Stimulated activated CD4-positive, alpha-beta T cell treated with anti-CD3 and anti-CD28 coated beads, Interleukin-15, amount 100 ng/mL, for 24 hours (primary cell): ENCODE measurements at places on chromosomes 5 and 9.
A peak's percentile ranks its signal among the peaks of the same experiment; 100 is the strongest.

DNA sequence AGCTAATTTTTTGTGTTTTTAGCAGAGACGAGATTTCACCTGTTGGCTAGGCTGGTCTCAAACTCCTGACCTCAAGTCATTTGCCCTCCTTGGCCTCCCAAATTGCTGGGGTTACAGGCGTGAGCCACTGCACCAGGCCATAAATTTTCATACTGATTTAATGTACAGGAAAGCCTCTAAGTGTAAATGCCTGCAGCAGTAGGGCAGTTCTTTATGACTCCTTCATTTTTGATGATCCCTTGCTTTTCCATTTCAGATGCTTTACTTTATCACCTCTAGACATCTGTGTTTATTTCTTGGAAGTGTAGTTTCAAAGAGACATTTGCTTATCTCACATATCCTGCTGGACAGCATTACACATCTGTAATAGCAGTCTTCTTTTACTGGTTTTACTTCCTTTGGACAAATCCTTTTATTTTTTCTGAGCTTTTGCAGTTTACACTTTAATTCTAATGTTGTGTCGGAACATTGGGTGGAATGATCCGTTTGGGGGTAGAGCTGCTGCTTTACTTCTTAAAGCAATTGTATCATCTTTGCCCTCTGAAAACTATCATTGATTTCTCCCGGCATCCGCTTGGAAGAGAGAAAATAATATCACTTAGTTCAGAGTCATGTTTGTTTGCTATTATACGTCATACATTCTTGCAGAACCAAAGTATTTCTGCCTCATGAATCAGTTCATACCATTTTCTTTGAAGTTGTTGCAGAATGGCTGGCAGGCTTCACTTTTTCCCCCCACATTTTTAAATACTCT is 36.0 kb downstream of the SCGB3A1 start:
- no peak for DNase-seq

- peak; percentile 65 for DNase-seq
Measured at GRCh38 chr9:131394464-131395156, 724 bp downstream of the PRRC2B start.

DNA sequence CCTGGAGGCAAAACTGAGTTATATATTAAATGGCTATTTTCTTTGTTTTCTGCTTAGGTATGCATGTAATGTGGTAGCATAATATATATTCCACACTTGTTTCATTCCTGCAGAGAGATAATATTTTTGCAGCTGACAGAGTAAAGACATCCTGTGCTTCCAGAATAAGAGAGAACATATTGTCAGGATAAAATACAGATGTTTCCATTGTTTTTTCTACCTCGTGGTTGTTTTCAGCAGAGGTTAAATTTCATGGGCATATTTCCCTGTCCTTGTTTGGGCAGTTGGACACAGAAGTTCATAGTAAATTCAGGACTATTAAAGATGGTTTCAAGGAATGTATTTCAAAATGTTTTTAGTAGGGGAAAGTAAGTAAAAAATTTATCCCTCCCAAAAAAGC is 47.6 kb upstream of the MEGF10 start:
- no peak for DNase-seq

GRCh38 chr5:178671602-178672144 is 44.8 kb upstream of the CLK4 start:
- no peak for DNase-seq

DNA sequence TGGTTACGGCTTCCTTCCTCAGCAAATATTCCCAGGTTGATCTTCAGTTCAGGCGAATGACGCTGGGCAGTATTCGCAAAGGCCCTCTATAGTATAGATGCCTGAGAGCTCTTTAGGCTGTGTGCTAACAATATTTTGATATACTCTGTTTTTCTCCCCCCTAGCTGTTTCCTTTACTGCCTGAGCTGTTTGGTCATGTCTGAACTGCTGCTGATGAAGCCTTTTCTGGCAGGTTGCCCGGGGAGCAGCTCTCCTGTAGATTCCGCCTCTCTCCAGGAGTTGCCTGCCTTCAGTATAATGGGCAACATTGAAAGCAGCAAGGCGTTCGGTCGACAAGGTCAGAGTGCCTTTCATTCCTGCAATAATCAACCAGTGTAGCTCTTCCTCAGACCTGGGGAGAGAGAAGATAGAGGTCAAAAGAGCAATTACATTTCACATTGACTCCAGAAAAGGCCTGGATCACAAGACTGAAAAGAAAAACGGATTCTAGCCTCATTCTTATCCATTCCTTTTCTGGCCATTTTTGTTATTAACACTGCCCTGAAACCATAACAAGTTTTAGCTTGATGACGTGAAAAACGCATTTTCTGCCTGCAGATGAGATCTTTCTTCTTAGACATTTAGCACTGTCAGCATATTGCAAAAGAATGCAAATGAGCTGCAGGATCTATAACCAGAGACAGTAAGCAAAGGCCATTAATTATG is 60.1 kb upstream of the ZNF608 start:
- no peak for DNase-seq

- DNase-seq: no peak
Measured at GRCh38 chr5:136058039-136058971, 29.5 kb downstream of the TGFBI start.

- peak; percentile 61 for DNase-seq
Measured at GRCh38 chr5:155616779-155617392, 603.3 kb downstream of the KIF4B start.

DNA sequence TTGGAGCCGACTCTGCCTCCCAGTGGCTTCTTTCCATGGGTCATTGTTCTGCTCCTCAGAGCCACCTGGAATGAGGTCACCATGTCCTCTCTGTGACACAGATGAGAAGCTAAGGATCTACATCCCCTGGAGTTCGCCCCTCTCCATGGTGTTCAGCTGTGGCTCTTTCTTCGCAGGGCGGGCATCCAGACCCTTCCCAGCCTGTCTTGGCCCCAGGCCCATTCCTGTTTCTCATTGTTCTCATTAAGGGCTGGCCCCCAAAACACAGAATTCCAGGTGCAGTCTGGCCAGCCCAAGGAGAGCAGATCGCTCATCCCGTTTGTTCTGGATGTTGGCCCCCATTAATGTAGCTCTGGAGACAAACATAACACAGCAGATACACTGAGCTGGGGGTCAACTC is 66.4 kb upstream of the COL15A1 start:
- DNase-seq: no peak

- DNase-seq: no peak
Measured at GRCh38 chr9:33850267-33850629, 33.3 kb downstream of the UBE2R2 start.

DNA sequence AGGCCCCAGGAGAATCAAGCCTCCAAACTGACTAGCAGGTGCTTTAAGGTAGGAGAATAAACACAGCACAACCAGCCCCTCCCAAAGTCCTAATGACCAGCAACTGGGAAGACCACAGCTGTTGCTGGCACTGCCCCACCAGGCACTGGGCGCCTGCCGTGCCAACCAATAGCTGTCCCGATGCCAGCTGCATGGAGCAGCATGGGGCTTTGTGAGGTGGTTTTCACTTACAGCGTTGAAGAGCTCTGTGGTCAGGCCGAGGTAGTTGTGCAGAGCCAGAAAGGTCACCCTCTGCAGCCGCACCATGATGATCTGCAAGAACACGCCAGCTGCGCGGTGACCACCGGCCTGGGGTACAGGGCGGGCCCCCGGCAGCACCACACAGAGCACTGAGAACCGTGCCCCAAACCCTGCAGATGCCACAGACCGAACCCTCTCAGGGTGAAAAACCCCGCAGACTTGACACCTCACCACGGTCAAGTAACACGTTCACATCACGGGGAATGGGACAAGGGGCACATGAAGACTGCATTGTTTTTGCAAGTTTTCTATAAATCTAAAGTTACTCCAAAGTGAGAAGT is 28.7 kb downstream of the PNPLA7 start:
- DNase-seq: no peak

GRCh38 chr9:12274577-12274976 is 418.6 kb upstream of the TYRP1 start:
- DNase-seq: no peak

DNA sequence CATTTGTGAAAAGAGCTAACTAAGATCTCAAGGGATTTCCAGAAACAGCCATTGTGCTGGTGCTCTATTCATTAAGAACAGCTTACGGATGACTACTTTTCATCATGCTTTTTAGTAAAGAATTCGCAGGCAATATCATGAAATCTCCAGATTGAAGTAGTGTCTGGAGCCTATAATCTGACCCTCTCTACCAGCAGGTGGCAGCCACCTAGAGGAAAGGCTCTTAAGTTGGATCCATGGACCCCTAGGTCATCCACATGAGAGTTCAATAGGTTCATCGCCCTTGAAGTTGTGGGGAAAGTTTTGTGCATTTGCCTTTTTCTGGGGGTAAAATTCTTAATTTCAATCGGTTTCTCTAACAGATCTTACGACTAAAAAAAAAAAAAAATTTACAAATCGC is 82.3 kb downstream of the SLC1A3 start:
- DNase-seq: peak; percentile 29

GRCh38 chr5:157519579-157520253 is 55.9 kb downstream of the ADAM19 start:
- DNase-seq: no peak

DNA sequence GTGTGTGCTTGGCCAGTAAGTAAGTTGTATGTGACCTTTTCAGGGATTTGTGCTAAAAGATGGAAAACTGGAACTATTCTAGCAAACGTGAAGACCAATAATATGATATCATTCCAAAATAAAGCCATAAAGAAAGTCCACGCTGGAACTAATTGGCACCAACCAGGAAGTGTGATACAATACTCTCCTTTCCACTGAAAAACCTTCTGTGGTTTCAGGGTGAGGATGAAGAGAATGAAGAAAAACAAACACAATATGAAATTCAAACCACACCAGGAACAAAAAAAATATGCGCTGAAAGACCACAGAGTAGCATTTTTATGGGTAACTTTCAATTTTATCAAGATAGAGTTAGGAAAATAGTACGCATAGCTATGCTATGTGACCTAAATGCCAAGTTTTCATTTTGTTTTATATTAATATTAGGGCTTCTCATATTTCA is 105.8 kb downstream of the EFNA5 start:
- no peak for DNase-seq

GRCh38 chr5:45687701-45688100 is 8.5 kb downstream of the HCN1 start:
- DNase-seq: no peak

- DNase-seq: peak; percentile 57
Measured at GRCh38 chr9:93183663-93184431, at the start of gene WNK2. Gene WNK2, plus strand, starts transcription at chr9:93184139. Its CDS starts 791 bp downstream, at chr9:93184930.

GRCh38 chr9:35690294-35690613 is 529 bp upstream of the TPM2 start:
- DNase-seq: no peak

GRCh38 chr9:706606-707459 is 134.7 kb upstream of the DMRT1 start:
- DNase-seq: peak; percentile 58

DNA sequence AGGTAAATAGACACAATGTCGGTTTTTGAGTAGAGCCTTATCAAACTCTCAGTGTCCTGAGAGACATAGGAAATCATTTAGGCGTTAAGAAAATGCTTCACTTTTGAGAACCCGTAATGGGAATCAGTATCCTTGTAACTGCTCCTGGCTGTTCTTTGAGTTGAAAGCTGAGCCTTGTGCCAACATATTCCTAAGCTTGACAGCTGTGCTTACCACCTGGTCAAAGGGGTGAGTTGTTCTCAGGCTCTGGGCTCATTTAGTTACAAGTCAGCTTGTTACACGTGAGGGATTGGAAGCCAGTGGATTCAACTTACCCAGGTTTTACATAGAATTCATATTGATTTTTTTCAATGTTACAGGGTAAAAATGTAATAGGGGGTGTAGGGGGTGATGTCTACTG is 145.9 kb downstream of the GABRB2 start:
- no peak for DNase-seq

GRCh38 chr5:171953860-171954701 is 52.4 kb downstream of the FBXW11 start:
- DNase-seq: no peak

DNA sequence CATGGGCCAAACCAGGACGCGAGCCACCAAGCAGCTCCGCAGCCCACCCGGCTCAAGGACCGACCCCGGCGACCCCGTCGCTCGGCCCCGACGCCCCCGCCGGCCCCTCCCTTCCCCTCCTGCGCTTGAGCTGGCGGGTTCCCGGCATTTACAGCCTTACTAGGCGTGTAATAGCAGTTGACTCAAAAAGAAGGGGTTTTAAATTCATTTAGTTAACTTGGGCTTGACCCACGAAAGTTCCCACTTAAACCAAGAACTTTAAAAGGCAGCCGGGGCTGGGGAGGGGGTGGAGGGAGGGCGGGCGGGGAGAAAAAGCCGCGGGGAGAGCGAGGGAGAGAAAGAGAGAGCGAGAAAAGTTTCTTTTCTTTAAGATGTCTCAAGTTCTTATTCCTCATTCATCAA is 636 bp downstream of the PRDM12 start:
- no peak for DNase-seq

DNA sequence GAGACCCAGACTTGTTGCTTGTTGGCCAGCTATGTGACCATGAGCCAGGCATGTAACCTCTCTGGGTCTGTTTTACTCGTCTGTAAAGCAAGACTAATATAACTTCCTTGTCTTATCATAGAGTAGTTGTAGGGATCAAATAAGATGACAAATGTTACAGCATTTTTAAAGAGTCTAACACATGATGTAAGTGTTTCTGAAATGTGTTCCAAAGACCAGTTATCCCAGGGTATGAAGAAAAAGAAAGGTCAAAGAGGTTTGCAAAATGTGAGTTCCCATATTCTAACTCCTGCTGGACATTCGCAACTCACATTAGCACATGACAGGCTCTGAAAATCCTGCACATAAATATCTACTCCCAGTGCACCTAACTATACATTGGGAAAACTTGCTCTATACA is 28.5 kb upstream of the MATR3 start:
- DNase-seq: no peak

DNA sequence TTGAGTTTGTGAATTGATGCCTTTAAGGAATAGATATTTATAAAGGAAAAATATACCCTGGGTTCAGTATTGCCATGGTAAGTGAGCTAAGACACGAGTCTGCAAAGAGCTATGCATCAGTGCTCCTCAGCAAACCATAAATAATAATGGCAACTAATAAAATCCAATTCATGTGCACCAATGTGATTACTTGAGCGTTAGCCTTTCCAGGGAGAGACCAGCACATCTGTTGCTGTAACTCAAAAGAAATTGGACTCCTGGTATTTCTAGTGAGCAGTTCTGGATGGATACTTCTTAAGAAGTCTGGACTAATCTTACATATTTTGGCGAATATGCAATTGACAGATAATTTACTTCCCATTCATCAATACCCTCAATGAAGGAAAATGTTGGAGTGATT is 373.3 kb downstream of the ARHGEF28 start:
- DNase-seq: no peak

DNA sequence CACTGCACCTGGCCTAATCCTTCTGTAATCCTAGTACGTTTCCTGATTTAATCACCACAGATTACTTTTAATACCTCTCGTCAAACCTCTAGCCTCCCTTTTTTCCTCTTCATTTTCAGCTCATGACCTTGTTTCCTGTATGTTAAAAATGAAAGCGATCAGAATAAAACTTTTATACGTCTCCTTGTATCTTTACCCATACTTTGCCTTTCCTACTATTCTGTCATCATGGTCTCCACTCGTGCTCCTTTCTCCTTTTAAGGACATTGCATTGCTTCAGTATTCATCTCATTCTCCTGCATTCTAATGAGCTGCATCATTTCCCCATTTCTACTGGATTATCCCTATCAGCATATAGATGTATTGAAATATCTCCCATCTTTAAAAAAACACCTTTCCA is 8.5 kb downstream of the CDC42SE2 start:
- DNase-seq: no peak
